ENCODE measurements at places on chromosomes 5 and 9.
A peak's percentile ranks its signal among the peaks of the same experiment; 100 is the strongest.

DNA sequence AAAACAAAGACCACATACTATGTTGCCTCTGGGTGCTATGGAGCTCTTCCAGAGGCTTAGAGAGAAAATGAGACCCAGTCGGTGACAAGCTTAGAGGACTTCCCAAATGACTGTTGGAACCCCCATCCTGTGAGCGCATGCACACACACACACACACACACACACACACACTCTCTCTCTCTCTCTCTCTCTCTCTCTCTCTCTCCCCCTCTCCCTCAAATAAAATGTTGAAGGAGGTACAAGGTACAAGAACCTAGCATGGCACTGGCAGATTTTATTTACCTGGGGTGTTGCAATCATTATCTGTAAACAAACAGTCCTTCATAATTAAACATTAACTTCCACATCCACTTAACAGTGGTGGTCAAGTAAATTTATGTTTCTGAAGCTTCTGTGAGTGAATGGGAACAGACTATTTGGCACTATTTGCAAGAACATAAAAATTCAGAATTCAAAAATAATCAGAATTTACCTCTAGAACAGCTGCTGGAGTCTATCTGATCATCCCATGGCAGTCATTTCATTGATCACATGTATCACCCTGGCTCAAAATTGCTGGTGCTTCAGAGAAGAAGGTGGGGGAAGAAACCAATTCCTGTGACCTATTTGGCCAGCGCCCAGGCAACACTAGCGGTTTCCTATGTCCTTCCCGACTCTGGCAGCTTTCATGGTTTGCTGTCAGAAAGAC is 24.9 kb downstream of the TRPM3 start:
- DNase-seq = no peak

DNA sequence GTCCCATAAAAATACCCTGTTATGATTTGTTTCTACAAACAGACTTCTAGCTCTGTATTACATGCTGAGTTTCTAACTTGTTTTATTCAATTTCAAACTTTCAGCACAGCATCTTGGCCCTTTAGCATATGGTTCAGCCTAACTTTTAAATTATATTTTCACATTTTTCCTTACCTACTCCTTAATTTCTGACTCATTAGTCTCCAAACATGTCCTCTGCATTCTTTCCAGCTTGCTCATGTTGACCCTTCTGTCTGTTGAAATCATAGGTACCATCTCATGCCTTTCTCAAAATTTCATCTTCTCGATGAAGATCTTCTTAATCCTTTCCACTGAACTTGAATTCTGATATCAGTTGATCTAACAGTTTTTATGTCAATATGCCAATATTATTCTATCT is 200.9 kb upstream of the RIOK2 start:
- DNase-seq = no peak

DNA sequence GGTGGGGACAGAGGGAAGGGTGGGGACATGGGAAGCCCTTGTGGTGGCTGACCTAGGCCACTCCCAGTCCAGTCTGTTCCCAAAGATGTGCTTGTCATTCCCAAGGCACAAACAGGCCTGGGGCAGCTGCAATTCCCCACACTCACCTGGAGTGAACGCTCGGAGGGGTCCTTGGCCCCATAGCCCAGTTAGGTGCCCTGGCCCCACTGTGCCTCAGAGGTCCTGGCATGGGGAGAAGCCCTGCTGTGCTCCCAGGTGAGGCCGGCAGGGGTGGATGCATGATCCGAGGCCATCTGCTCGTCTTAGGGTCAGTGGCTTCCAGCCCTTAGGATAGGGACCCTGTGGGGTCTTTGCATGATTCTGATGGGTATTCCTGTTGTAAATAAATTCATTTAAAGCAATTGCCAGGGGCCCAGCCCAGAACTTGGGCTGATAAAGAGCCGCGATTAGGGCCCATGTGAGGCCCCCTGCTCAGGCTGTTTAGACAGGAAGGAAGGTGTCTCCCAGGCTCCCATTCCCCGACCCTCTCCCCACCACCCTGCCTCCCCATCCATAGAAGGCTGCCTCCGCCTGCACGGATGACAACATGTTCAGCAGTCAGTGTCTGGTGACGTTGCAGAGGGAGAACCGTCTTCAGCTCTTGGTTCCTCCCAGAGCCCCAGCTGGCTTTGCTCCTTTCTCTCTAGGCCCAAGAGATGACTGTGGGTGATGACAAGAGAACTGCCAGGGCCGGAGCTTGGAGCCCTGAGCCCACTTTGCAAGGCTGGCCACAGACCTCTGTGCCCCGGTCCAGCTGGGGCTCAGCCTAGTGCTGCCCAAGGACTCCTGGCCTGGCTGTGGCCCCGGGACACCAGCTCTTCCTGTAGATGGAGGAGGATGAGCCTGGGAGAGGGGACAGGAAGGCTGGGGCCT is 28.4 kb upstream of the IRX4 start:
- no peak for DNase-seq

DNA sequence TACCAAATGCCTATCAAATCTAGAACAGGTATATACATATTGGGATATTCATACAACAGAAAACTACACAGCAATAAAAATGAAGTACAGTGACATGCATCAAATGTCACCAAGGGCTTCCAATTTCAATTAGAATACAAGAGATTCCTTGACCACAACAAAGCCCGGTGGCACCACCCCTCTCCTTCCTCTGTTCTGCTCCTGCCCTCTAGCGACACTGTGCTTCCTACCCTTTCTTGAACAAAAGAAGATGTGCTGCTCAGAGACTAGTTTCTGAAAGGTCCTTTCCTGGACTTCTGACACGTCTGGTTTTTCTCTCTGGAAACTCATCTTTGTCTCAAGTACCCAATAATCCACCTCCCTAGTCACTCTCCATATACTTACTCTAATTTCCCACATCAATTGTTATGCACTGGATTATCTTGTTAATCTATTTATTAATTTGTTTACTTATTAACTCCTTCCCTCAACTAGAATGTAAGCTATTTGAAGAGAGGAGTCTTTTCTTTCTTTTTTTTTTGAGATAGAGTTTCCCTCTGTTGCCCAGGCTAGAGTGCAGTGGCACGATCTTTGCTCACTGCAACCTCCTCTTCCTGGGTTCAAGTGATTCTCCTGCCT is 70.4 kb upstream of the CTSV start:
- peak; percentile 14 for DNase-seq

- no peak for DNase-seq
Measured at GRCh38 chr5:58022055-58022454, 437.8 kb downstream of the PLK2 start.

- no peak for DNase-seq
Measured at GRCh38 chr9:133769511-133770075, 31.4 kb upstream of the SARDH start.

DNA sequence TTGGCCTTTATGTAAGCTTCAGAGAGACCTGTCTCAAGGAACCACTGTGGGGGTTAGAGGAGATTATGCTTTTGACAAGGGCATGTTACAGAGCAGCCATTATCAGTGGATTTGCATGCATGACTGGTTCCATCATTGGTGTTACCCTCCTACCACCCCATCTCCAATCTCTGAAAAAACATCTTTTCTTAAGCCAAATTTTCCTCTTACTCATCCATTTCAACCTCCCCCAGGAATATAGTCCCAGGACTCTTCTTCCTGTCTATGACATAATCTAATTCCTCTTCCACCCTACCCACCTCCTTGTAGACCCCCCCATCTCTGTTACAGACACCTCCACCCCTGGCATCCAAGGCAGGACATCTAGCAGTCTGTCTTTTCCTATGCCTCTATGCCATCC is 33.1 kb upstream of the ADRB2 start:
- no peak for DNase-seq

DNA sequence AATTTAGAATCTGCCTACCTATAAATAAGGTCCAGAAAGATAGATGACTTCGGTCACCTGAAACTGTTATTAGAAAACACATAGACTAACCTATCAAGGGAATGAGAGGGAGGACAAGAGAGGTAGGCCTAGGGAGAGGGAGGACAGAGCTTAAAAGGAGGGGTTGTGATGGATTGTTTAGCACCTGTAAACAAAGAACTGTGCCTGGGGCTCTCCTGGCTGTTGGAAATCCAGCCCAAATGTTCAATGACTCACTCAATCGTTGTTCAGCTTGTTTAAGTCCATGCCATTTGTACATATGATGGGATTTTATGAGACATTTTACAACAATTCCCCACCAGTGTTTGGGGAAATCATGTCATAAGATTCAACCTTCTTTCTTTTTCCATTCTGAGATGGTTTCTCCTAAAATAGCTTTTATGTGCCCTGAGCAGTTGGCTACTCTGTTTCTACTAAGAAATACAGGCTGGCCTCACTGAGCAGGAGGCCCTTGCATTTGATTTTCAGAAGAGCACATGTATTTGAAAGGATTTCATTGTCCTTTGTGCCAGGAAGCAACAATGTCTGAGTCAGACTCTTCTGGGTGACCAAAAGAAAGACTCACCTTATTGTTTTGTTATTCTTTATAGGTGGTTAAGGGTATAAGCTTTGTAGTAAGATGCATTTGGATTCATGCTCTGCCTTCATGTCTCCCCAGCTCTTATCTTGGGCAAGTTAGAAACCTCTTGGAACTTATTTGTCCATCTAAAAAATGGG is 48.2 kb upstream of the GPR151 start:
- DNase-seq = no peak

- no peak for DNase-seq
Measured at GRCh38 chr5:135584918-135585317, 6.1 kb upstream of the CXCL14 start.

GRCh38 chr5:1108023-1108864 is 3.6 kb downstream of the SLC12A7 start:
- DNase-seq = no peak

GRCh38 chr9:5389109-5389732 is 48.5 kb downstream of the PLGRKT start:
- no peak for DNase-seq

GRCh38 chr5:150258130-150258529 is 31.4 kb downstream of the CAMK2A start:
- DNase-seq = no peak

- DNase-seq = no peak
Measured at GRCh38 chr9:100525563-100525962, 52.3 kb upstream of the CAVIN4 start.

GRCh38 chr9:30609713-30610112 is 1774.7 kb upstream of the ACO1 start:
- DNase-seq = no peak

DNA sequence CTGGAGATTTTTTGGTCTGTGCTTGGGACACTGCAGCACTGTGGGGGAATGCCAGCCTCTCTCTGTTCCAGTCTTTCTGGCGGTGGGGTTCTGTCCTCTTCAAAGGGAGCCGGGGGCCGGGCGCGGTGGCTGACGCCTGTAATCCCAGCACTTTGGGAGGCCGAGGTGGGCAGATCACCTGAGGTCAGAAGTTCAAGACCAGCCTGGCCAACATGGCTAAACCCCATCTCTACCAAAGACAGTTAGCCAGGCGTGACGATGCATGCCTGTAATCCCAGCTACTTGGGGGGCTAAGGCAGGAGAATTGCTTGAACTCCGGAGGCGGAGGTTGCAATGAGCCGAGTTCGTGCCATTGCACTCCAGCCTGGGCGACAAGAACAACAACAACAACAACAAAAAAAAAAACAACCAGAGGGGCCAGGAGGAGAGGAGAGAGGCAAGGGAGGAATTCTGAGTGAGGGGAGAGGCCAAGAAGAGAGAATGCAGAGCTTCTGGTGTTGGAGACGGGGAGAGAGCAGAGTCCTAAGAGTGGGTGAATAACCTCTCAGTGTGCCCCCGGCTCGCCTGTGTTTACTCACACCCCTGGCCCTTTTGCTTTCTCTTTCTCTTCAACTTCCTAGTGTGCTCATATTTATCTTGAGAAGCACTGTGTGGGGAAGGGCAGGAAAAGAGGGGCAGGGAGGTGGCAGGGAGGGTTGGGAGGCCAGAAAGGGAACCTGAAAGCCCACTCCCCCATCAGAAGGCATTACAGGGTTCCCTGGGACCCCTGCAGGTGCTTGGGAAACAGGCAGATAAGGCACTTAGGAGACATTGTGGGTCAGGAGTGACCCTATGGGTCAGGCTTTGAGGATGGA is 3.2 kb upstream of the SET start:
- DNase-seq = no peak

- no peak for DNase-seq
Measured at GRCh38 chr9:86918556-86918955, 28.8 kb downstream of the GAS1 start.
